ENCODE measurements at places on chromosomes 5 and 9.

GRCh38 chr9:97633859-97634490, 354 bp downstream of the NCBP1 start:
- no peak for DNase-seq

DNA sequence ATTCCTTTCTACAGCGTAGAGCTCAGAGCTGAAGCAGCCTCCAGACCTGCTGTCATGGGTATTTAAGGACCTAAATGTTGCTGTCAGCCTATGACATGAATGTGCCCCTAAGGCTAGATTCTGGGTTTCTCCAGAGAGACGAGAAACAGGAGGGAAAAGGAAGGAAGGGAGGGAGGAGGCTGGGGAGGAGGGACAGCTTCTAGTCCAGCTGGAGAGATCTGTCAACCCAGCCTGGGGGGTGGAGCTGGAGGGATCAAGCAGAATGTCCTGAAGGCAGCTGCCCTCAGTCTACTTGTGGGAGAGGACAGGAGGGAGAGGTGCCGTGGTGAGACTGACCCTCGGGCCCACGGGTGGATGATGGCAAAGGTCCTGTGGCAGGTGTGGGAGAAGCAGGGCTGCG, 1.1 kb upstream of the DBH start:
- DNase-seq: peak; percentile 14

GRCh38 chr9:120846906-120847305, 4.2 kb upstream of the PSMD5 start:
- DNase-seq: no peak

DNA sequence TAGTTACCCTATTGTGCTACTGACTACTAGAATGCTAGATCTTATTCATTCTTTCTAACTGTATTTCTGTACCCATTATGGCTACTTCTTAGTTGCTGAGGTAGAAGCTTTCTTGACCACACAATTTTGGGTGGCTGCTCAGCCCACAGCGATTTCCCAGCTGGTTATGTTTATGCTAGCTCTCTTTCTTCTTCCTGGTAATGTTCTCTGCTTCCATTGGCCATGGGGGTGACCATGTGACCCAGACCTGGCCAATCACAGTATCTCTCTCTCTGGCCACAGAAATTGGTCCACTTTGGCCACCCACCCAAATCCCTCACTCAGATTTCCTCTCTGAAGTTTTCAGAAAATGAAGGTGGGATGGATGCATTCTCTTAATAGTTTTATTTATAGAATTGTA, 427.9 kb upstream of the CLINT1 start:
- DNase-seq: no peak

DNA sequence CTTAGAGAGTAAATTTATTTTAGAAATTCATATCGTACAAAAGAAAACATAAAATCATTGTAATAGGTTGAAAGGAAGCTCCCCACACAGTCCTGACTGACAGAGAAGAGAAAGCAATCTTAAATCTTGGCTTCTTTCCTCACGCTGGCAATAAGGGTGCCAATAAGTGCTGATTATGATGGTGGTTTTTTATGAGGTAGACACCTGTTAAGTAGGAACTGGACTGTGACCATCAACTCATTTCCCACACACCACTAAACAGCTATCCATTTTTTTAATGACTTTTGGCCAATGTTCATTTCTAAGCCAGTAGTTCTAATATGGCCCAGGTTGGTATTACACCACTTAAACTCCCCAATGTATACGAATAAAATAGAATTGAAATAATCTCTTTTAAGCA, 893.5 kb upstream of the NUDT12 start:
- no peak for DNase-seq

DNA sequence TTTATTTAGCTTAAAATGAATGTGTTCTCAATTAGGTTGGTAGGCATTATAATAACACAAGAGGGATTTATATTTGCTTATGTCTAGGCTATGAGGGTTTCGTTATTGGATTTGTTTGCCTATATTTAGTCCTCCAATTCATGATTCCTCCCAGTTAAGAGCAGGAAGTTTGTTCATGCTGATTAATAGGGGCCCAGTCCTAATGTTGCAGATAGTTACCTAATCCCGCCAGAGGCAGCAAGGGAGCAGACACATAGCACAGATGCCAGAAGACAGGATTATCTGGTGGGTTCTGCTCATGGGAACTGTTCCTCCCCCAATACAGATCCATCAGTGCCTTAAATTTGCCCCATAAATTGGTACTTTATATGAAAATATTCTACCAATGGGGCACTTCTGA, 100.8 kb upstream of the TLE4 start:
- DNase-seq: peak; percentile 31

DNA sequence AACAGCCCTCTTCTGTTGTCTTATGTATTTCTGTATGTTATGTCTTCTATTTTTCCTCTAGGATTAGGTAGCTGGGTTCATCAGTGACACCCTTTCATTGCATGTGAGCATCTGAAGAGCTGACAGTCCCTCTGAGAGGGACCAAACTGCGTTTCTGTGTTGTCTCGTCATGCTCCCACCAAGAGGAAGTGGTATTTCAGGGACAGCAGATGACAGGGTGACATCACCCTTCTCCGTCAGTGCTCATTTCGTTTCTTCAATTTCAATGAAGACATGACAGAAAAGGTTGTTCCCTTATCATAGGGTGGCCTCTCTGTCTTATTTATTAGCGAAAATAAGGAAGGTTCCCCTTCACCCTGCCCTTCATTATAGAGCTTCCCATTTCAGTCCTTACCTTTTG, 225.9 kb upstream of the NR4A3 start:
- peak; percentile 4 for DNase-seq

DNA sequence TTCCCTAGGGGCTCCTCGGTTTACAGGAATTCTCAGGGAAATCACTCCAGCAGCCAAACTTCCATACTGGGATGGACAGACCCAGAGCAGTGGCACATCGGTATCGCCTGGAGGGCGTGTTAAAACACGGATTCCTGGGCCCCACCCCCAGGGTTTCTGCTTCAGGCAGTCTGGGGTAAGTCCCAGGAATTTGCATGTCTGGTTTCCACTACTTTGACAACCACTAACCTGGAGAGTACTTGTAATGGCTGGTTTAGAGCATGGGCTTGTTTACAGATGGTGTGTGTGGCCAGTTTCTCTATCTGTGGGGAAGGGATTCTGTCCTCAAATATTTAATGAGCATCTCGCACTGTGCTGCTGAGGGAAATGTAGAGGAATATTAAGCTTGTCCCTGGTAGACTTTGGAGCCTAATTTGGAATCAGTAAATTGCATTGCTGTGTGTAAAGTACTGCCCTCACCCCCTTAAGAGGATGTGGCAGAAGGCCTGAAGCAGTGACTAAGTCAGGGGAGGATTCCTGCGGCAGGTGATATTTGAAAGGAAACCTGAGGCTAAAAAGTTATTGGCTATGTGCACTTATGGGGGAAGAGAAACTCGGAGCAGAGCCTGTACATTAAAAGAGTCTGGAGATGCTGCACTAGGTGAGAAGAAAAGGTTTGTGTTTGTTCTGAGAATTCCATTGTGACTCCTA, 18.6 kb upstream of the TJP2 start:
- no peak for DNase-seq
